ENCODE measurements at places on chromosomes 16 and 17. TPM values are rescaled to one million over a fixed set of nuclear protein-coding genes. Genes with fewer than 3 reads are reported as not detected.

GRCh38 chr17:81221842-81222619 lies 734 bp downstream of the CEP131 start:
- no peak for DNase-seq

KIAA0753 gene
- total RNA-seq = 21.8 TPM

DNA sequence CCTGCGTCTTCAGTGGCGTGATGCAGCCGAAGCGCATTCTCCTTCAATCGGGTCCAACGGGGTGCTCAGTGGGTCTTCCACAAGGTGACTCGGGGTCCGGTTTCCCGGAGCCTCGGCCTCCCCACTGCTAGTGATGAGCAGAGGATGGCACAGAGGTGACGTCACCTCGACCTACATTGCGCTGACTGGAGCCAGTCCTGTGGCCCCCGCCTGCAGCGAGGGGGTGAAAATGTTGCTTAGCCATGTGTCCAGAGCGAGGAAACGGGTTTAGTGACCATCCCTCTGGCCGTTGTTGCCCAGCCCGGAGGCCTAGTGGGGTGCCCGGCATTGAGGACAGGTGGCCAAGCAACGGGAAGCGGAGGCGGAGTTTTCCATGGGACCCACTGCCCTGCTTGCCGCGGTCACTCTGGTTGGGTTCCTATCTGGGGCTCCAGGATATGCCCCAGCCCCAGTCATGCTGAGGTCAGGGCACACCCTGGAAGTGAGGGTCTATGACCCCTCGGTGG lies 190.6 kb upstream of the CIBAR2 start:
- no peak for DNase-seq

NCOR1 gene
- total RNA-seq = 136 TPM

NAA60 gene
- total RNA-seq = 51.6 TPM
